Aorta (tissue), 5 donors: ENCODE measurements at places on chromosomes 1 and 21.

DNA sequence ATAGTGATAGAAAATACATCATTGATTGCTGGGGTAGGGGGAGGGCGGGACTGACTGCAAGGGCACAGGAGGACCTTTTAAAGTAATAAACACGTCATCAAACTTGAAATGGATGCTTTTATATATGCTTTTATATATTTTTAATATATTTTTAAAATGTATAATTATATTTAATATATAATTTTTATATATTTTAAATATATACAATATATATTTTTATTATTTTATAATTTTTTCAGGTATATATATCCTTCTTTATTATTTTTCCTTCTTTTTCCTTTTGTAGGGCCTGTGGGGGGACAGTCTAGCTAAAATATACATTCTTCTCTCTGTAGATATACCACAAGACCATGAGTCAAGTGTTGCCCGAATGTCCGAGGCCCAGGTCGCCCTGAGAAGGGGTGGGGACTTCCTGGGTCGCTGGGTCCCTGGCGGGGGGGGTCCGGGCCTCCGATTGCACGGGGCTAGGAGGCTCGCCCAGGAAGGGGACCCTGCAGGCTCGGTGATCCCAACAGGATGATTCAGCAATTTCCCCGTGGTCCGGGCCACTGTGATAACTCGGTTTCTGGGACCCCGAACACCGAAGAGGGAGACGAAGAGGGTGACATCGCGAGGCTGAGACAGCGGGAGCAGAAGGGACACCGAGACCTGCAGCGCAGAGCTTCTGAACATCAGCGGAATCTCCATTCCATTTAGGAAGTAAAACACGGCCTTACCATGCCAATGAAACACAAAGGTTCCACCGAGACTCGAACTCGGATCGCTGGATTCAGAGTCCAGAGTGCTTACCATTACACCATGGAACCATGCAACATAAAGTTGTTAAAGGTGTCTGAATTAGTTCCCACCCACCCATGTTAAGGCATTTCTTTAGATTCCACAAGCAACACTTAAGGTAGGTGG, 112.5 kb upstream of the NBPF11 start:
- no peak for DNase-seq

GRCh38 chr1:10237157-10237539, 26.8 kb downstream of the KIF1B start:
- no peak for DNase-seq

- DNase-seq, result no peak
These were observed at the start of gene PTPN22 for GRCh38 chr1:113871597-113872113. TSS of gene PTPN22 (minus strand) at chr1:113871712.

GRCh38 chr1:3912809-3913685, 13.0 kb upstream of the C1orf174 start:
- DNase-seq, result peak; percentile 59

DNA sequence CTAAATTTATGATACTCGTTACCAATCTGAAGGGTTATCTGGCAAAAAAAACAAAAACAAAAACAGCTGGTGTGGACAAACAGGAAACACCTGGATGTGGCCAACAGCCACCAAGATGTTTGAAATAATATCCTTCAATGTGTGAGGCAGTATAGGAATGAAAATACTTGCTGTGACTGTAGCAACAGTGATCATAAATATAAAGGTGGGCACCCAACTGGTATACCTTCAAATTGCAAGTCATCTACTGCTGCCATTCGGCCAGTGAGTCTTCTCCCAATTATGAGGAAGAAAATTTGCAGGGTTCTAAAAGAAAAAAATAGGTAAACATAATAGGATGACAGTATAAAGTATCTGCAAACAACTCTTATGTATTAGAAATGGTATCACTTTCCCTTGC, 916 bp downstream of the YIPF1 start:
- no peak for DNase-seq

DNA sequence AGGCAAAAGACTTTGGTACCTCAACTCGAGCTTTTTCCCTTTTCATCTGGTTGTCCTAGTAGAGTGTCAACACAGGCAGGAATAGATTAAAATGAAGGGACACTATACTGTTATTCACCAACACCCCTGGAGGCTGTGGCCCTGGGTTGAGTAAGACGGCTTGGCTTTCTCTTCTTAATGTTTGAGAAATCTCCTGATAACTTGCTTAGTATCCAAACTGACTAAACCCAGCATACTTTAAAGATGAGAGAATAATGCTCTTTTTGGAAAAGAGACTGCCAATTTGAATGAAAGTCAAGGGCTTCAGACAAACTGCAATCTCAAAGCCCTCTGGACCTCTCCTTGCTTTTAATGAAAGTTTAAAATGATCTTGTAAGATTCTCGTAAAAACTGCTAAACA, 2.6 kb upstream of the SLC30A1 start:
- no peak for DNase-seq
